OCI-M1 (cell line): ENCODE measurements at places on chromosomes 4 and X.
A peak's percentile ranks its signal among the peaks of the same experiment; 100 is the strongest.

DNA sequence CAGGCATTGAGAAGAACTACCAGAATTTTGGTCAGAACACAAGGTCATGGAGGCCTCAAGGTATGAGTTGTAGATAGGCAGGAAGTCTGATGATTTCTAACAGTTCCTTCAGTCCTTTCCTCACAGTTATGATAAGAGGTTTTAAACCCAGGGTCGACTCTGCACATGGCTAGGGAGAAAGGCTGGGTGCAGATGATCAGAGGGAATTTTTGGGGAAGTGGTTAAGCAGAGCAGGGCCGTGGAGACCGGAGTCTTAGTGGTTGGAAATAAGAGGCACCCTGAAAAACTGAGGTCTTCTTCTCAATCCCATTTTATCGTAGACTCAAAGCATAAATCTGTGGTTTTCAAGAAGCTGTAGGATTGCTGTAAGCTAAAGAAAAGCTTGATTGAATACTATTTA, 118.5 kb upstream of the ANK2 start:
- DNase-seq = peak; percentile 76

GRCh38 chr4:22474636-22475310, 41.1 kb downstream of the ADGRA3 start:
- peak; percentile 18 for DNase-seq

DNA sequence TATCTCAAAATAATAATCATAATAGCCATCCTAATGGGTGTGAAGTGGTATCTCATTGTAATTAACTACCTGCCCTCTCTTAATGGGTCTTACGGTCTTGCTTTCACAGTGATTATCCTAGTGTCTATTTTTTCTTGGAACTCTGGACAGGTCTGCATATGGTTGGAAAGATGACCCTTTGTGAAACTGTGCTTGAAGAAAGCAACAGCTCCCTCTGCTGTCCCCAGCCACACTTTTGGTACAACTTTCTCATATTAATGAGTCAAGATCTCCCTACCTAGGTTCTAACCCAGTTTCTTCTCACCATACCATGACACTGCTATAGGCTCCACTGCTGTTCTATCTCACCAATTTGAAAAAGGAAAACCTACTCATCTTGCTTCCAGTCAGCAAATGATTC, 2.4 kb downstream of the TFDP3 start:
- DNase-seq = peak; percentile 18

- no peak for DNase-seq
These were observed 24.0 kb downstream of the PPEF2 start for GRCh38 chr4:75878246-75878756.

DNA sequence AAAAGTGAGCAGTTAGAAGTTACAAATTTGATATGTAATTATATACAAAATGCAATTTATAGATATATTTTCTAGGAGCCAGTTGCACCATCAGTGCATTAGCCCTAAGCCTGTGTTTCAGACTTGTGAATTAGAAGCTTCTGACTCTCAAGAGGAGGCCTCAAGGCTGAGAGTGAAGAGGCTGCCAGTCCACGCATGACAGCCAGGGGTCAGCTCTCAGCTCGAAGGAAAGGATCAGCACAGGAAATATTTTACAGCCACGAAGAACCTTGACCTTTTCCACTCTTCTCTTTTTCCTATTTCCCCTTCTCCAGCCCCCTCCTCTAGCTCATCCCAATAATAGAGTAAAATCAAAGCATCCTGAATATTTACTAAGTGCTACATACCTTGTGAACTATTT, 642.4 kb downstream of the TRIML1 start:
- peak; percentile 50 for DNase-seq

DNA sequence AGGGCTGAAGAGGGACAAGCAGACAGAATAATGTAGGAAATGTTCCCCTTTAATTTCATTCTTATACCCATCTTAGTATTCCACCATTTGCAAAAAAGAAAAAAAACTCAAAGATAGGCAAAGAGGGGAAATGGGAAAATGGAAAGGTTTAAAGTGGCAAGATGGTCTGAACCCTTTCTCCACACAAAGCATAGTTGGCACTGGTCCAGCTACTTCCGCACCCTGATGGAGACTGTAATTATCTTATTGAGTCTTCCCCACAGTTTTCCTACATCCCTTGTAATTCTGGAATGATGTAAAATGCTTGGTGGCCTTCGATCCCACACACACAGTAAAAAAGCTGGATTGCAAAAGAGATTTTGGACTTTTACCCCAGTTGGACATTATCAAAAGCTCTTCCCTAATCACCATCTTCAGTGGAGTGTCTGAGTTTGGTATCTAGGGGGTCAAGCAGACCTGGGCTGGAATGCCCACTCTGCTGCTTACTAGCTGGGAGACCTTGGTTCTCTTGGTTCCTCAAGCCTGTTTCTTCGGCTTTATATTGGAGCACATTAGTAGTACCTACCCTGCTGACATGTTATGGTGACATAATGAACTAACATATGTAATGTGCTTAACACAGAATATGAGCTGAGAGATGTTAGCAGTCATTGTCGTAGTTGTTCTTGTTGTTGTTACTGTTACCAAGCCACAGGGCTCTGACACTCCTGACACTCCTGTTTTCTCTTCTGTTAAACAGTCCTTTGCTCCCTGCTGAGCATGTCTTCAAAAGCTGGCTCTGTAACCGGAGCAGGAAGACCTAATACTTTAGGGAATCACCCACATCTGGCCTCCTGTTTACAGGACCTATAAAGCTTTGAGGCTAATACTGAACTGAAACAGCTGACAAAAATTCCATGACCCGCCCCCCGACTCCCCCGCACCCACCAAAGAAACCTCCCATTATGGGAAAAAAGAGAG, 4.7 kb downstream of the SRPX2 start:
- no peak for DNase-seq

DNA sequence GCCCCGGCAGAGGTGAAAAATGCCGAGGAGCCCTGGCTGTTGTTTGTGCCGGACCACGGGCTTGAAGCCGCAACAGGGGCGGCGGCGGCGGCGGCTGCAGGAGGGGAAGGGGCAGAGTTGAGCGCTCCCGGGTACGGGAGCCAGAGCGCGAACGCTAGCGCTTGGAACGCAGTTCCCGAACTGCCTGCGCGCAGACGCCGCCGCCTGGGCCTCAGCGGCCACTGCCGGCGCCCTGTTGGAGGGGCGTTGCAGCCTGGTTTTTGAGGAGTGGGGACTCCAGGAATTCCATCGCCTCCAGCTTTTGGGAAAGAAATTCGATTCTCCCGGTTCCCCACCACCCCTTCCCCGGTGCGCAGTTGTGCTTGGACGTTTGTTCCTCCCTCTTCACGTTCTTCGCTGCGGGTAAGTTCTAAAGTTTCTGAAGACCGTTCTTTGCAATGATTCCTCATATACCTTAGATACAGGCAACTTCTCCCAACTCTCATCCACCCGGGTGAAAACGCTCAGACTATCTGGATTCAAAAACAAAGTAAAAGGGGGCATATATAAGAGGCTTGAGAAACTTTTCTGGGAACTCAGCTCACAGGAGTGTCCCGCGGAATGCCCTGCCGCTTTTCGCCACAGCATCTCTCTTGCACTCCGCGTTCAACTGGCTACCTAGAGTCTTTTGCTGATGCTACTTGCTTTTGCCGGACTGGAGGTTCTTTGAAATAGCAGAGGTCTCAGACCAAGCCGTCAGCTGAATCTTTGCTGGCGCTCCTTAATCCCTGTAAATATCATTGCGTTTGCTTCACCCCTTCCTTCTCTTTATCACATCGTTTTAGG, 1.0 kb downstream of the FAT4 start:
- DNase-seq = peak; percentile 63

DNA sequence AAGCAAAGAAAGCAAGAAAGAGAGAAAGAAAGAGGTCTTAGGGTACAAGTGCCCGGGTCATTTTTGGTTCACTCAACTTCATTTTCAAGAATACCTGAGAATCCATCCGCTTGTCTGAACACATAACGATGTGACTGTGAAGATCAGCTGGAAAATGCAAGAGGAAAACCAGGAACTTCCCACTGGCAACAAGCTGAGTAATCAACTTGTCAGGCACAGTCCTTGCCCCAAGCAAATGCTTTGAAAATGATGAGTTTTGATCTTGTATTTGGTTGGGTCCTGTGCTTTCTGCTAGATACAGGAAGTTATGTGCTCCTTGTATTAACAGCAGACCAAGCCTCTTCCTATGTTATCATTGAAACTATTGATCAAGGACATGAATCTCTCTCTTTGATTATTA, 239.1 kb downstream of the ASMT start:
- no peak for DNase-seq

GRCh38 chr4:187999406-187999932, 3.9 kb downstream of the ZFP42 start:
- no peak for DNase-seq

- peak; percentile 59 for DNase-seq
These were observed 62.8 kb upstream of the EGFL6 start for GRCh38 chrX:13506574-13506973.

DNA sequence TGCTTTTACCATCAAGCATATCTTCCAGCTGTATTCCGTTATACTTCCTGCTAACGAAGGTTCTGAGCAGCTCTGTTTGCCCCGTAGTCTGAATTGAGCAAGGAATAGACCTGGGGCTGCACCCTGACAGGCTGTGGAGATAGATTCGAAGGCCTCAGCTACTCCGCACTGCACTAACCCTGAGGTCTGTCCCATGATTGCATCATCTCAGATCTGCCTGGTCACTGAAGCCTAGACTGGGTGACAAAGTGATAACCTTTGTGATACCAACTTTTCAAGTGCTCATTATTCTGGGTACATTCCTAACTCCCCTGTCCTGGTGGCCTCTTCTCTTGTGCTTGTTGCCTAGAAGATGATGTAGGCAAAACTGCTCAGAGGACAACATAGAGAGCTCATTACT, 29.9 kb upstream of the PGRMC1 start:
- DNase-seq = peak; percentile 81

DNA sequence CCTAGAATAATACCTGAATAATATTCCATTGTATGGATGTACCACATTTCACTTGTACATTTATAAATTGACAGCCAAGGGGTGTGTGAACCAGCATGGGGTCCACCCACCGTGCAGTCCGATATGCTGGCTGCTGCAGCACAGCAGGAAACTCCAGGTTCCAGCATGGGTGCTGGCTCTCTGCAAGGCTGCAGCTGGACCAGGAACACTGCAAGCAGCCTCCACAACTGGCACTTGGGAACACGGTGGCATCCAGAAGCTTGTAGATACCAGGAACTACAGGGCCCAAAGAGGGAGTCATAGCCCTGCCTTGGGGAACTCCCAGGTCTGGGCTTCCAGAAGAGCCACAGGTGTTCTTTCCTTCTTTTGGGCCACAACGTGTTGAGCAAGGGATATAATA, 91.2 kb downstream of the NXF2 start:
- DNase-seq = no peak

DNA sequence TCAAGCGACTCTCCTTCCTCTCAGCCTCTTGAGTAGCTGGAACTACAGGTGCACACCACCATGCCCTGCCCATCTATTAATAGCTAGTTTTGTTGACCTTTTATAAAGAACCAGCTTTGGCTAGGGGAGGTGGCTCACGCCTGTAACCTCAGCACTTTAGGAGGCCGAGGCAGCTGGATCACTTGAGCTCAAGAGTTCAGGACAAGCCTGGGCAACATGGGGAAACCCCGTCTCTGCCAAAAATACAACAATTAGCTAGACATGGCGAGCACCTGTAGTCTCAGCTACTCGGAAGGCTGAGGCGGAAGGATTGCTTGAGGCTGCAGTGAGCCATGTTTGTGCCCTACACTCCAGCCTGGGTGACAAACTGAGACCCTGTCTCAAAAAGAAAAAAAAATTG, 2.7 kb downstream of the TKTL1 start:
- no peak for DNase-seq

- no peak for DNase-seq
These were observed 69.2 kb downstream of the HADH start for GRCh38 chr4:108058685-108059440.

DNA sequence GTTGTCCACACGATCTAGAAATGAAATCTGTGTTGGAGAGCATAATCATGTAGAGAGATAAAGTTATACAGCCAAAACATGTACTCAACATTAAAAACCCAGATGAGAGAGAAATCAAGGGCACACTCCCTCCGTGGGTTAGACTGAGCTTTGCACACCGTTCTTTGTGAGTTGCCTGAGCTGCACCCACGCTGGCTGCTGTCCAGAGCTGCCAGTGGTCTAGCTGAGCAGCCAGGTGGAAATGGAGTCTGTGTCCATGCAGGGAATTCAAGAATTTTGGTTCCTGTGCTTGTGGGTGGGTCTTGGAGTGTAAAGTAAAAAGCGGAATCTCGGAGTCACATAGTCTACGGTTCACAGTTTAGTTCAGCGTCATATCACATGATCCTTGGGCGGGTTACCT, 84.6 kb downstream of the GPR143 start:
- no peak for DNase-seq

GRCh38 chrX:149527705-149528104, 13.1 kb upstream of the EOLA1 start:
- DNase-seq = peak; percentile 67

DNA sequence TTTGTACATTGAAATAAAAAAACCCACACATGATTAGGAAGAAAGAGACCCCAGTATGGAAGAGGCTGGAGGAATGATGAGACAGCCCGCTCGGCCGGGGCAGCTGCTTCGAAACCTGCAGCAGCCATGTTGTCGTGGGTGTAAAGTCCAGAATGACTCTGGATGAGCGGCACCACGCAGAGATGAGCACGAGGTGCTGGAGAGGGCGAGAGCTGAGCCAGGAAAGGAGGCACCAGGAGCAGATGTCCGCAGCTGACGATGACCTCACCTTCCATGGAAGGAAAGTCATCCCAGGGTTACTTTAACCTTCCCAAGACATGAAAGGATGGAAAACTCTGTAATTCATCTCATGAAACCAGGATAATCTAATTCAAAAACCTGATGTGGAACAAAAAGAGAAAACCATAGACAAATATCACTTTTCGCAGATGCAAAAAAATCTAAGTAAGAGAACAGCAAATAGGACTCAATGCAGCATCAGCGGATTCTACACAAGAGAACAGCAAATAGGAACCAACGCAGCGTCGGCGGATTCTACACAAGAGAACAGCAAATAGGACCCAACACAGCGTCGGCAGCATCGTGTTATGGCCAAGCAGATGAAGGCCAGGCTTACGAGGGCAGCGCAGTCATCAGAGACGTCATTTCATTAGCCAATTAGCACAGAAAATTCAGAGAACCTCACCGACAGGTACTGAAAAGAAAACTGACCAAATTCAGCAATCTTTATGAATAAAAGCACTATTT, 25.9 kb upstream of the SPON2 start:
- DNase-seq = no peak

DNA sequence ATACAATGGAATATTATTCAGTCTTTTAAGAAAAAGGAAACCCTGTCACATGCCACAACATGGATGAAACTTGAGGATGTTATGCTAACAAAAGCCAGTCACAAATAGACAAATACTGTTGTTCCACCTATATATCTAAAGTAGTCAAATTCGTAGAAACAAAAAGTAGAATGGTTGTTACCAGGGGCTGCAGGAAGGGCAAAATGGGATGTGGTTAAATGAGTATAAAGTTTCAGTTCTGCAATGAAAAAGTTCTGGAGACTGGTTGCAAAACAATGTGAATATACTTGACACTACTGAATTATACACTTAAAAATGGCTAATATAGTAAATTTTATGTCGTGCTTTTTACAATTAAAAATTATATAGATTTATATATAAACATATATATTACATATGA, 12.2 kb downstream of the SPOCK3 start:
- DNase-seq = peak; percentile 16

GRCh38 chr4:157220371-157220881, at the start of gene GRIA2:
Gene GRIA2, plus strand, starts transcription at chr4:157220728. Its CDS starts 315 bp downstream, at chr4:157221043.
- no peak for DNase-seq
